ENCODE measurements at places on chromosomes 1 and 21.

GRCh38 chr21:41405321-41405720 lies 20.7 kb upstream of the MX1 start:
- no peak for DNase-seq

DNA sequence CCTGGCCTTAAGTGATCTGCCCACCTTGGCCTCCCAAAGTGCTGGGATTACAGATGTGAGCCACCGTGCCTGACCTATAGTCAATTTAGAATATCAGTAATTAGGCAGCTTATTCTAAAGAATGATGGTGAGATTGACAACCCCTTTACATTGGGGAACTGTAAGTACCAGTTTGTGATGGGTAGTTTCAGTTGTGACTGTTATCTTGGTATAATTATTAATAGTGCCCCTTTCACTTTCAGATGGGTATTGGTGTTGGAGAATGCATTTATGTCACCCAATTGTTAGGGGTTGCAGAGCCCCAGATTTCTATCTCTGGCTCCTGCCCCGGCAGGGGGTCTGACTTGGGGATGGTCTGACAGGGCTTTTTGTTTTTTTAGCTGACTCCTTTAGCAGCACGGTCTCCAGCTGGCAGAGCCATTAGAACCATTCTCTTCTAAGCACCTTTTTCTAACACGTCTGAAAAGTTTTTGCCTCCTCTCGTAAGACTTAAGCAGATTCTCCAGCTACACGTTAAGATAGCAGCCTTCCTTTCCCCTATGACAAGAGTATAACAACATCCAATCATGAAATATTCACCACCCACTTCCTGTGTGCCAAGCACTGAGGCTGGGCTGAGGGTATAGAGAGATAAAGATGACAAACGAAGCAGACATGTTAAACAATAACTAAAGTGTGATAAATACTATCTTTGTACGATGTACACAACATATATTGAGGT lies 157.8 kb downstream of the SDCCAG8 start:
- DNase-seq = no peak

DNA sequence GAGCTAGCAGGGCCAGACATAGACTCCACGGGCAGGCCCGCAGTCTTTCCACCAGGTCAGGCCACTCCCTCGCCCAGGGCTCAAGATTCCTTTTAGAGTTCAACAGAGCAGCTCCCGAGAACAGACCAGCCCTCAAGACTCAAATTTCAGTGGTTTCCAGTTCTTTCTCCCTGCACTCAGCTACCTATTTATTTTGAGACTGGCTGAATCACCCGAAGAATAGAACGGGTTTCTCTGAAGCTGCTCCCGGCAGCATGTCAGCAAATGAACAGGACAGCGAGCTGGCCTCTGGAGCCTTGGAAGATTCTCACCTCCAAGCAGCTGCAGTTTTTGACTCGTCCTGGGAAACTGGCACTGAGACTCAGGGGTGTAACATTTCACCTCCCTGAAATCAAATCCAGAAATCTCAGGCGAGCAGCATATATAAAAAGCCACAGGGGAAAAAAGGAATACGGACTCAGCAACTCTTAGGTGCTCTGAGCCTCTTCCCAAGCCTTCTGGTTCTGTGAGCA lies 177.9 kb downstream of the CLIC6 start:
- no peak for DNase-seq

- no peak for DNase-seq
These were observed 1.5 kb downstream of the STYXL2 start for GRCh38 chr1:167095368-167095767.

DNA sequence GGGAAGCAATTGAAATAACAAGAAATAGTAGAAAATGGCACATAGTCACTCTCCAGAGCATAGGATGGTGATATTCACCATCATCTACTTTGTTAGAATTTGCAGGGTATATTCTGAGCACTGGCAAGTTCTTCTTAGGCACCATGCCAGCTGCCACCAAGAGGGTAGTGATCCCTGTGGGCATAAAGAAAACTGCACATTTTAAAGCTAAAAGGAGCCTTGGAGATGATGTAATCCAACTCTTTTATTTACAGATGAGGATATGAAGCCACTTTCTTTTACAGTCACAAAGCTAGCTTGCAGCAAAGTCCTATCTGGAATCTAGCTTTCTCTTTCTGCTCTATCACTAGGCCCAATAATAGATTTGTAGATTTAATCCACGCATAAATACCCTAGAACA lies 69.0 kb downstream of the PTGER3 start:
- DNase-seq = no peak

DNA sequence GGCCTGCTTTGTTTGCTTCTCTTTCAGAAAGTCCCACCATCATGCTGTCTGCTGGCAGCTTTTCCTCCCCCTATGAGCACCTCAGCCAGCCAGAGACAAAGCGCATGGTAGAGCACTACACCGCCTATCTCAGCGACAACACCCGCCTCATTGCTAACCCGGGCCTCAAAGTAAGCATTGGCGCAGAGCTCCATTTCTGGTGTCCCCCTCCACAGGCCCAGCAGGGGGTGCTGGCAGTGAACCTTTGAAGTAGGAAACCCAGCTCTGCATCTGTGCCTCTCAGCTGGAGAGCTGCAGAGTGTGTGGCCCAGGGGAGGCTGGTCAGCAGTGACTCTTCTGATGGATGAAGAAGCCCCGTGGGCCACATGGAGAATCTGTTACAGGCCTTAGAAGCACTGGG lies 81.2 kb upstream of the RAVER2 start:
- no peak for DNase-seq

Data from hematopoietic multipotent progenitor cell treated with erythropoietin and hydrocortisone succinate and interleukin-3 and kit ligand, for 15 days (in vitro differentiated cells).